Stimulated activated CD4-positive, alpha-beta T cell treated with anti-CD3 and anti-CD28 coated beads, Interleukin-2, amount 100 ng/mL, for 24 hours (primary cell): ENCODE measurements at places on chromosomes 6 and 20.
A peak's percentile ranks its signal among the peaks of the same experiment; 100 is the strongest.

- DNase-seq = peak; percentile 50
These were observed 8.6 kb downstream of the AARS2 start for GRCh38 chr6:44304282-44305199.

GRCh38 chr6:2622671-2623070, 128.1 kb downstream of the MYLK4 start:
- DNase-seq = no peak

DNA sequence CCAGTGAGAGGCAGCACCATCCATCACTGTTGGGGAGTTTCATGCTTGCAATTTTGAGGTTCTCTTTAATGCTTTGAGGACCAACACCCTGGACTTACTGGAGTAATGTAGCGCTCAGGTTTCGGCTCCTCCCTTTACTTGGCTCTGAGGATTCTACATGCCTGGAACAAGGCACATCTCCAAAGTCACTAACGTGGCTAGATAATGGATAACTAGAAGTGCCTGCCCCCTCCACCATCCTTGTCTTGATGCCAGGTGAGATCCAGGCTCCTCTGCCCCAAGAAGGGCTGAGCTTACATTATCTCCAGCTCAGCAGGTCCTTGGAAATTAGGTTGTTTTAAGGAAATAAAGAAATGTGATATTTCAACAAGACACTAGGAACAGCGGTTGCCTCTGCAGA, 75.5 kb upstream of the ZNFX1 start:
- no peak for DNase-seq

DNA sequence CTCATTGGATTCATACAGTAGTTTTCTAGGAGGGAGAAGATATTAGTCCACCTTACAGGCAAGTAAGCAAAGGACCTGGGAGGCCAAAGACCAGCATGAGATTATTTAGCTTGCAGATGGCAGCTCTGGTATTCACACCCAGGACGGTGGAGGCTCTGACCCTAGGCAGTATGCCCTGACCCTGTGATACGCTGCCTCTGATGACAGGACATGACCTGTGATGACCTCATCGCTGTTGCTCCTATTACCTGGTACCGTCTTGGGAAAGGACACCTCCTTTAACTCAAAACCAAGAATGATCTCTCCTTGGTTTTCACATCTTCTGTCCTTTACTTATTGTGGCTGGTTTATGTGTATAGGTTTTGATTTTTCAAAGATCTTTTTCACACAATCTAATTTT, 298.6 kb downstream of the CLIC5 start:
- DNase-seq = no peak

GRCh38 chr6:3432416-3432815, 24.4 kb downstream of the SLC22A23 start:
- DNase-seq = no peak

DNA sequence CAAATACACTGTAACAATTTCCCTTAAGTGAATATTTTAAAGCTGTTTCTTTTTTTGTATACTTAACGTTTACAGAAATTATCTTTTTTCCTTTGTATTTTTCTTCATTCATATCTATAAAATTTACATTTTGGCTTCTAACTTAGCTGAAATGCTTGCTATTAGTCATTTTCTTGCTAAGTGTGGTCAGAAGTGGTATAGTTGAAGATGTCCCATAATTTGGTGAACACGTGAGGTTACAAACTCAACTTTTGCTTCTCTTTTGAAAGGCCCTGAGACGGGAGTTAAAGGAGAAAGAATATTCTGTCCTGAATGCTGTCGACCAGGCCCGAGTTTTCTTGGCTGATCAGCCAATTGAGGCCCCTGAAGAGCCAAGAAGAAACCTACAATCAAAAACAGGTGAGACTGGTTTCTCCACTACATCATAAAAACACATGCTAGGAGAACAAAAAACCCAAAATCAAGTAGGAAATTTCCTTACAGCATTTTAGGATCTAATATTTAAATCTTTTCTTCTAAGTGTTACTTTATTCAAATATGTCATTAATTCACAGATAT, 445.0 kb downstream of the UTRN start:
- DNase-seq = no peak

- no peak for DNase-seq
These were observed 349.4 kb upstream of the JARID2 start for GRCh38 chr6:14896475-14896874.

DNA sequence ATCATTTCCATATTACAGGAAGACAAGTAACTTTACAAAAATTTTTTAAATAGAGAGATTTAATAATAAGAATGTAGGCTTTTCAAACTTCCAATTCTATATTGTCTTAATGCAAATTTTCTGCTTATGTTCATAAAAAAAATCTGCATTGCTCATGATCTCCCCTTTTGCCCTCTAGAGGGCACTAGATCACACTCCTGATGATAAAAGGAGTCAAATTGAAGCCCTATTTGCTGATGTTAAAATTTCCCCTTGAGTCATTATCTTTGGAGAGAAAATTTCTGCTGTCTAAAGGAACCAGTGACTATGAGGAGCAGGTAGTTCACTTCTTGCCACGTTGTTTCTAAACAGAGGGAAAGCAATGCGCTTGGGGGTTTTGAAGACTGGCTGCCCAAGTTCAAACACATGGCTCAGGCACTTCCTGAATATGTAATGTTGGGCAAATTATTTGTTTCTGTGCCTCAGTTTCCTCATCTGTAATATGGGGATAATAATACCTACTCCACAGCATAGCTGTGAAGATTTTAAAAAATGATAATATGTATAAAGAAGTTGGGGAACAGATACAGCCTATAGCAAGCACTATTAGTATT, 874.2 kb downstream of the TFAP2A start:
- no peak for DNase-seq

DNA sequence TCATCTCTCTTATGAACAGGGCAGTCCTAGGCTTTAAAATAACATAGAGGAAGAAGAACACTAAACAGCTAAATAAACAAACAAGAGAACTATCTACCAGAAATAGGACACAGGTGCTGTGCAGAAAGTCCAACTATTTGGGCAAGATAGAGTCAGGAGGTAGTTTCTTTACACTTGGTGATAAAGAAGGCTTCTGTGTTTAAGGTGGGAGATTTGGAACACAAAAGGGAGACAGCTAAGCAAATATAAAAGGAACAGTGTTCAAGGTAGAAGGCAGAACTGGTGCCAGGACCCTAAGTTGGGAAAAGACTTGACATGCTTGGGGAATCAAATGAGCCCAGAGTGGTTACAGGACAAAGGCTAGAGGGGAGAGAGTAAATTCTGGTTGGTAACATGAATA, 110.5 kb downstream of the MANEA start:
- DNase-seq = no peak

- DNase-seq = no peak
These were observed 501.3 kb downstream of the CD109 start for GRCh38 chr6:74197310-74197709.

DNA sequence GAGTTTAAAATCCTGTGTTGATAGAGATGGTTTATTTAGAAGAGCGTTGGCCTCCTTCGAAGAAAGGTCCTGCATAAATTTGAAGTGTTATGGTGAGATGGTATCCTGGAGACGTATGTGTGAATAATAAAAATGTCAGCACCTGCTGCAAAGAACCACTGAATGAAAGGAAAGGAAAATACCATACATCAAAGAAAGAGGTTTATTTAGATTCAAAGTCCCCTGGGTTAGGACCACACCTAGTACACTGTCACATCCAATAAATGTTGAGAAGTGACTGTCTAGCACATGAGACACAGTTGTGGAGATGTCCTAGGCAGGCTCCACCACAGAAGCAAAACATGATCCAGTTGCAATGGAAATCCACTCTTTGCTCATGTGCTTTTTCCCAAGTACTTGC, 214.7 kb downstream of the PAX1 start:
- no peak for DNase-seq

DNA sequence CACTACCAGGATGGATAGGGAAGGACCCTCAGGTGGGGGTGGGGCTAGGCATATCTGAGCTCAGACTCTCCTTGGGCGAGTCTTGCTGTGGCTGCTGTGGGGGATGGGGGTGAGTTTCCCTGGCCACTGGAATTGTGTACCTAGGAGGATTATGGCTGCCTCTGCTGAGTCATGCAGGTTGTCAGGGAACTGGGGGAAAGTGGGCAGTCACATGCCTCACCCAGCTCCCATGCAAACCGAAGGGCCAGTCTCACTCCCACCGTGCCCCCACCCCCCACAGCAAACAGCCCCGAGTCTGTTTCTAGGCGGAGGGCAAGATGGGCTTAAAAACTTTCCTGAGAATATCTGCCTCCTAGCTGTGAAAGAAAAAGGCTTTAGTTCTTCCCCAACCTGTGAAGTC, 210.3 kb upstream of the FERMT1 start:
- no peak for DNase-seq

GRCh38 chr6:121510568-121511177, 75.2 kb downstream of the GJA1 start:
- no peak for DNase-seq

DNA sequence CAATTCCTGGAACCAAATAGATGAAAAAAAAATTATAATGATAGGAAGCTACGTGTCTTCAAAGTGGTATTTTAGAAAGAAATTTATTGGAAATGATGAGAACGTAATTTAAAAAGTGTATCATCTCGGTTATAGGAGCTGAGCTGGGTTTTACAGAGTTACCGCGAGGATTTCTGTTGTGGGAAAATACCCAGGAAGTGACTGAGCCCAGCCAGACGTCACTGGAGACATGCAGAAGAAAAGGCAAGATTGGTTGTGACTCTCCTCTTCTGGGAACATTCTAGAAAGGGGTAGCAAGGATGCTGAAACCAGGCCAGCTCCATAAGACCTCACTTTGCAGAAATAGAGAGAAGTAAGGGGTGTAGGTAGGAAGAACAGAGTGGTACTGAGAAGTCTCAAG, 95.9 kb upstream of the ADGRF1 start:
- no peak for DNase-seq

DNA sequence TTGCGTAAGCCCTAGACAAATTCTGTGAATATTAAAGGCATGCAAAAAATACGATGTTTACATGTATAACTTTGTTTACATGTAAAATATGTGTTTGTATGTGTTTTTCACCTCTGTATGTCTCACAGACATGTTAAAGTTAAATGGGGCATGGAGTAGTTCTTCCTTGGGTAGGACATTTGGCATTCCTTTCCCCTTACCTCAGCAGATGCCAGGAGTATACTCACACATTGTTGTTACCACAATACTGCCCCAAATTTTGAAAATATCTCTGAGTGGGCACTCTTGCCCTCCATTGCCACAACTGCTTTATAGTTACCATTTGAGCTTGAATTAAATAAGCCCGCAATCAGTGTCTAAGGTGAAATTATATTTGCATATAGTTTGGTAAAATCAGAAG, 147.5 kb downstream of the MYO6 start:
- no peak for DNase-seq

DNA sequence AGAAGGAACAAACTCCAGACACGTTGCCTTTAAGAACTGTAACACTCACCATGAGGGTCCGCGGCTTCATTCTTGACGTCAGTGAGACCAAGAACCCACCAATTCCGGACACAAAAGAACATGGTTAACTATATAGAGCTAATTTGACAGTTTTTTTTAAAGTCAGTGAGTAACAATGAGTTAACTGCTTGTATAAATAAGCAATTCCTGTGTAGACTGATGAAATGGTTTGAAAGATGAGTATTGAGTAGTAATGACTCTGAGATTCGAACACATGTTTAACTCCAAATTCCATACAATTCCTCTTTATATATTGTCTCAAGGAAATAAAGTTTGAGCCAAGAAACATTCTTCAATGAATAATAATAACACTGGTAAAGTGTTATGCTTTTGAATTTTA, 478.0 kb downstream of the MMUT start:
- DNase-seq = no peak

GRCh38 chr6:130575971-130576370, 210.2 kb downstream of the TMEM200A start:
- peak; percentile 37 for DNase-seq

DNA sequence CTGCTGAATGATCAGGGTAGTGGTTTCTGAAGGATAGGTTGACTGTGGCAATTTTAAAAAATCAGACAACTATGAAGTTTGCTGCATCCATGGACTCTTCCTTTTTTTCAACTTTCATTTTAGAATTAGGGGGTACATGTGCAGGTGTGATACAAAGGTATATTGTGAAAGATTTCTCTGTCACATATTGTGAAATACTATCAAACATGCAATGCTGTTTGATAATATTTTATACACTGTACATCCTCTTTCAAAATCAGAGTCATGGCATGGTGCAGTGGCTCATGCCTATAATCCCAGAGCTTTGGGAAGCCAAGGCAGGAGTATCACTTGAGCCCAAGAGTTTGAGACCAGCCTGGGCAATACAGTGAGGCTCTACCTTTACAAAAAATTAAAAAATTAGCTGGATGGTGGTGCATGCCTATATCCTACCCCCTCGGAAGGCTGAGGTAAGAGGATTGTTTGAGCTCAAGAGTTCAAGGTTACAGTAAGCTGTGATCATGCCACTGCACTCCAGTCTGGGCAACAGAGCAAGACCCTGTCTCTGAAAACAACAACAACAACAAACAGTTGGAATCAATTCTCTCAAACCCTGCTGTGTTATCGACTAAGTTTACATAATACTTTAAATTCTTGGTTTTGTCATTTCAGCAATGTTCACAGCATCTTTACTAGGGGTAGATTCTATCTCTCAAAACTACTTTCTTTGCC, 4.6 kb downstream of the WFDC12 start:
- DNase-seq = no peak

DNA sequence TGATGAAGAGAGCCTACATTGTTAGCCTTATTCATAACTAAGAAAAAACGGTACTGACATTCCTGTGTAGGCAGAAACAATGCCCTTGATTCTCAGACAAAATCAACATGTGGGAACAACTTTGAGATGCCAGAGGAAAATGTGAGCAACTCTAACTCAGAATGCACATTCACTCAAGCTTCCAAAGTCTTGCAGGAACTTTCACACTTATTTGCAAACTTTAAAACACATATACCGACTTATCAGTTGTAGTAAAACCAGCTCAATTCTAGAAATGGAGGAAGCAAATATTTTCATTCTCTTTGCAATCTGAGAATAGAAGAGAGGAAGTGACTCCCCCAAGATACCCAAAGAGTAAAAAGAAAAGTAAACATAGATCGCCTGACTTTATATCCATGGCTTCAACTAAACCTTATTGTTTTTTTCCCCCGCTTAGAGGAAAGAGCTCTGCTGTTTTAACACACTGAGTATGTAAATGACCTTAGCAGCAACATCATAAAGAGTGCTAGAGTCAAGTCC, 117.6 kb downstream of the EPB41L2 start:
- DNase-seq = no peak

DNA sequence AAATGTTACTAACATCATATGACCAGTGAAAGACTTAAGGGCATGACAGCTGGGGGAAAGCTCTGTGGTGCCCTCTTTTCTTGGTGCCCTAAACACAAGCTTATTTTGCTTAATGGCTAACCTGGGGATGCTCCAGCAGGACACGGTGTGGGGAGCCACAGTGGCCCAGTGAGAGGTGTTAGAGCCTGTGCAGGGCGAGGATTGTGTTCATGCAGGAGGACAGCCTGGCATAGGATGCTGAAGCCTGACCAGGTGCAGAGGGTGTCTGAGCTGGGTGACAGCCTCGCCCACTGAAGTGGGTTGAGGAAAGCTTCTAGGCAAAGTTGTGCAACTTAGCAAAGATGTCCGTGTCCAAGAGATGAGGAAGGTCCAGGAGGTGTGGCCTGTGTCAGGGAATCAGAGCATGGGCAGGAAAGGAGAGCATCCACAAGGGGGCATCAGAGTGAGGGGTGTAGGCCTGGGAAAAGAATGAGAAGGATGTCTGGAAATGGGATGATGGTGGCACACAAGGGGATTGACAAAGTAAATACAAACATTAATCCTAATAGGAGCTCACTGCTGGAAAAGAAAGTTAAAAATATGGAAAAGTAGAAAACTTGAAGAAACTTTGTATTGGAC, 33.9 kb downstream of the SLC17A4 start:
- peak; percentile 55 for DNase-seq

- no peak for DNase-seq
These were observed 42.0 kb downstream of the PGM3 start for GRCh38 chr6:83151114-83151513.
